ENCODE measurements at places on chromosomes 3 and 15.

DNA sequence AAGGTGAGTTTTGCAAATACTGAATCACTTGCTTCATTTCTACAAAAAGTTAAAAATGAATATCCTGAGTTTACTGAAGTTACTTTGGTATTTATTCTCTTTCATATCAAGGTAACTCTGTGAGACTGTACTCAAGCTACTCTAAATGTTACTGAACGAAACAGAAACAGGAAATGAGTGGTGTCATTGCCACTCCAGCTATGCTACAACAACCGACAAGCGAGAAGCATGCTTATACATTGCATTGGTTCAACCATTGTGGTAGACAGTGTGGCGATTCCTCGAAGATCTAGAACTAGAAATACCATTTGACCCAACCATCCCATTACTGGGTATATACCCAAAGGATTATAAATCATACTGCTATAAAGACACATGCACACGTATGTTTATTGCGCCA lies 313.2 kb upstream of the THBS1 start:
- DNase-seq = no peak

DNA sequence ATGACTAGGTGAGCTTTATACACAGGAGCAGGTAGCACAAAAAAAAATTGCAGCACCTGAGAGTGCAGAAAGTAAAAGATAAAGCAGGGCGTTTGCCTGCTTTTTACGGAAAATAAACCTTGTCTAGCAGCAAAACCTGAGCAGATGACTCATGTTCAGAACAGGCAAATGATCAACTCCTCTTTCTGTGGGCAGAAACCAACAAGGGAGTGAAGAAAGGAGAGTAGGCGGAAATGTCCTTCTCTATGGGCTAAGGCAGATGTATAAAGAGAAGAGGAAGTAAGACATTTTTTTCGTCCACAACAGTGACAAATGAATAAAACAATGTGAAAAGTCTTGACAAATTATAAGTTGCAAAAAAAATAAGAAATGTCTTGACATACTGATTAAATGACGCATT lies 24.5 kb upstream of the GMNC start:
- peak; percentile 50 for DNase-seq

DNA sequence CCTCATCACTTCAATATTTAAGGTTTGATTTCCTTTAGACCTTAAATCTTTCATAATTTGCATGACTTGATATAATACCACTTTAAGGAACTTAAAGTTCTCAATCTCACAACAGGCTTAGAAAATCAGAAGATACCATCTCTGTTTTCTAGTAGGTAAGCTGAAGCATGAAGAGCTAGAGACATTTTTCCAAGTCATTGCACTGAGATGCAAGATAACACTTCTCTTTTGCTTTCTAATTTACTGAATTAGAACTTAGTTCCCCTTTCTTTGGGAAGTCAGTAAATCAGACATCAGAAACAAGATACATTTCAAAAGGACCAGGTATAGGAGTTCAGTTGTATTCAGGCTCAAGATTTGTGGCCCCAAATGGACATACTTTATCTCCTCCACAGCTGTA lies 79.7 kb downstream of the DZIP3 start:
- DNase-seq = no peak

GRCh38 chr3:6714962-6715361 lies 146.0 kb upstream of the GRM7 start:
- DNase-seq = no peak

DNA sequence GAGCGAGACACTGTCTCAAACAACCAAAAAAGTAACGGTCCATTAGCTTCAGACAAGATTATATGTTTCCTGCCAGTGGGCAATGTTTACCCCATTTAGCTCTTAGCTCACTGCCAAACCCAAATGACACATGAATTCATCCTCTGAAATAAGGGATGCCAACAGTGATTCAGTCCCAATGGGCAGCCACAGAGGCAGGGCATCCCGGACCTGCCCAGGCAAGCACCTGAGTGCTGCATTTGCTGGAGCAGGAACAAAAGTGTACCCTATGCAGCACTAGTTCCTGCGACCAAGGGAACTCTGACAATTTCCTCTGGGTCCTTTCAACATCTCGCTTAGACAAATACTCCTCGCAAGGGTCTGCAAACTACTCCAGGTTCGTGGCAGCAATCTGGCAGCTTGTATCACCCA lies 8.0 kb downstream of the IP6K2 start:
- DNase-seq = peak; percentile 50

GRCh38 chr3:2599471-2599870 lies 500.8 kb downstream of the CNTN4 start:
- DNase-seq = no peak

- no peak for DNase-seq
Measured at GRCh38 chr3:72748659-72749058, 99.6 kb downstream of the SHQ1 start.

- DNase-seq = no peak
Measured at GRCh38 chr15:56672721-56673120, 60.6 kb downstream of the ZNF280D start.

DNA sequence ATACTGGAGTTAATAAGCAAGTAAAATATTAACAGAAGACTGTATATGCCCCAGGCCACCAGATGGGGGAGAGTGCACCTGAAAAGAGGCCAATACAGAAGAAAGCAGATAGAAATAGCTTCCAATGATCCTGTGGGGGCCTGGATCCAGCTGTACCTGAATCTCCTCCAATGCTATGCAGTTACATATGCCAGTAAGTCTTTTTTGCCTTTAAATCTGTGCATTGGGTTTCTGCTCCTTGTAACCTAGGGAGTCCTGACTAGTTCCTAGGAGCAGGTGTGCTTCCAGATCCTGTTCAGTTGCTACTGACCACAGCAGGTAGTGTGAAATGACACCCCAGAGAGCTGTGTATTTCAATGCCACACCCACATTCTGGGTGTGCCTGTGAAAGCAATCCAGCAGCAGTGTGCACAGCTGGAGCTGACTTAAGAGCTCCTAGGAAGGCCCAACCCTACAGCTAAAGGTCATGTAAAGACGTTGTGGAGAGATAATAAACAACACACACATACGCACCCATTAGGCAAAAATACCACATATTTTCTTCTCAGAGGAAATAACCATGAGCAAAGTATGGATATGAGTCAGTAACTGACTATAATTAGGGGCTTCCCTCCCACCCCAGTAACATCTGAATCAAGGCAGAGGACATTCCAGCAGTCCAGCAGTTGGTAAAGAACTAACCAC lies 62.2 kb upstream of the AKAP13 start:
- peak; percentile 13 for DNase-seq

- peak; percentile 51 for DNase-seq
Measured at GRCh38 chr3:186452517-186452916, 90.5 kb upstream of the DGKG start.

DNA sequence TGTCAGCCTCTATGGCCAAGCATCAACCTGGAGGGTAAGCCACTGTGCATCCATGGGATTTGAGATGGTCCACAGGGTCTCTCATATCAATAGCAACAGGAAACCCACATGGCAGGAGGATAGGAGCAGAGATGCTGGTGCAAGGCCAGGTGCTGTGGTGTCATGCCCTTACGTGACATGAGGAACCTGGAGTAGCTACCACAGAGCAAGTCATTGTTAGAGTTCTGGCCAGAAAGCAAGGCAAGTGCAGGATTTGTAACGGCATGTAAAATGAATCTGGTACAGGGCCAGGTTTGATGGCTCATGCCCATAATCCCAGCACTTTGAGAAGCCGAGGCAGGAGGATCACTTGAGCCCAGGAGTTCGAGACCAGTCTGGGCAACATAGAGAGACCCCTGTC lies 14.8 kb upstream of the ZNF774 start:
- DNase-seq = no peak

DNA sequence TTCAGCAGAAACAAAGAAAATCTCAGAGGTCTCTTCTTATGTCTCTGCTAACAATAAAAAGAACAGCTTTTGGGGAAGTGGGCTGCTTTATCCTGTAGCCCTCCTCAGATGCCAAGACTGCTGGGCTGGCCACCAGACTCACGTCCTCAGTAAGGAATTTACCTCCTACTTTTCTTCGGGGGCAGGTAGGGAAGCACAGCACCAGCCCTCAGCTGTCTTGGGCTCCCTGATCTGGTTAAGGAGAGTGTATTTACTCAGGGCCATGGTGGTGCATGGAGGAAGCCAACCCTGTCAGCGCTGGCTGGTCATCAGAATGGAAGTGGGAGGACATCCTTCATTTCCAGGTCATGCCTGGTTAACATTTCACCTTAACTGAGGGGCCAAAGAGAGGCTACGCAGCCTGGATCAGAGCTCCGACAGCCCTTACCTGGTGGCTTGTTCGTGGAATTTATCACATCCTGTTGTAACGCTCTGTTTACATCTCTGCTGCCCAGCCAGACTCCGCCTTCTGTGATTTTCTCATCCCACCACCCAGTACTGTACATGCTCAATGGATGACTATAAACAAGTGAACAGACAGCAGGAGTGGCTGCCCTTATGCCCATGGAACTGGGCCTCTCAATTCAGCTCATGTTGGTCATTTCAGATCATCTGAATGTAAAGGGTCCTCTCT lies 108.3 kb downstream of the IGF2BP2 start:
- no peak for DNase-seq

- no peak for DNase-seq
Measured at GRCh38 chr3:42224658-42225421, 41.1 kb downstream of the CCK start.

GRCh38 chr3:180004542-180004941 lies 32.2 kb downstream of the PEX5L start:
- no peak for DNase-seq

- peak; percentile 52 for DNase-seq
Measured at GRCh38 chr15:74768771-74769342, 13.0 kb upstream of the CSK start.

- DNase-seq = no peak
Measured at GRCh38 chr15:69502470-69503045, 49.9 kb downstream of the RPLP1 start.

GRCh38 chr15:79811406-79812405 lies 85.1 kb downstream of the MTHFS start:
- DNase-seq = no peak

DNA sequence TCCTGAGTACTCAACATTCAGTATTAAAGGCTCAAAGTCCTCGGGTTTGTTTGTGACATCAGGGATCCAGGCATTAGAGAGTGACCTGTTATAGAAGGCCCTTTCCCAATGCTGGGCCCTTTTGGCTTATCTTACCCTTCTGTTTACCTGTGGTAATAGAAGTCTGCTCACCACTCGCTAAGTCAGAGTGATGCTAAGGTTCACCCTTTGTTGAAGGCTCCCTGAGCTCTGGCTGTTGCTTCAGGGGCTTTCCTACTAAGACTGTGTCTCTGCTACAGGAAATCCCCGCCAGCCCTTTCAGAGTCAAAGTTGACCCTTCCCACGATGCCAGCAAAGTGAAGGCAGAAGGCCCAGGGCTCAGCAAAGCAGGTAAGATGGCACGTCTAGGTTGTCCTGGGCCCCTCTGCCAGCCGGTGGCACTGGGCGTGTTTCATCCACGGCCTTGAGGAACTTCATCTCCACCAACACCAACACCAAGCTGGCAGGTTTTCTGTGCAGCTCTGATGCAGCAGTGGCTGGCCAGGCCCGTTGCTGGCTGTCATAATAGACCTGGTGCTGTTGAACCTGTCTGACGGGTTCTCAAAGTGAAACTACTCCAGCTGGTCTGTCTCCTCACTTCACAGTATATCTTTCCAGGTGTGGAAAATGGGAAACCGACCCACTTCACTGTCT lies 99.1 kb downstream of the DNASE1L3 start:
- no peak for DNase-seq

DNA sequence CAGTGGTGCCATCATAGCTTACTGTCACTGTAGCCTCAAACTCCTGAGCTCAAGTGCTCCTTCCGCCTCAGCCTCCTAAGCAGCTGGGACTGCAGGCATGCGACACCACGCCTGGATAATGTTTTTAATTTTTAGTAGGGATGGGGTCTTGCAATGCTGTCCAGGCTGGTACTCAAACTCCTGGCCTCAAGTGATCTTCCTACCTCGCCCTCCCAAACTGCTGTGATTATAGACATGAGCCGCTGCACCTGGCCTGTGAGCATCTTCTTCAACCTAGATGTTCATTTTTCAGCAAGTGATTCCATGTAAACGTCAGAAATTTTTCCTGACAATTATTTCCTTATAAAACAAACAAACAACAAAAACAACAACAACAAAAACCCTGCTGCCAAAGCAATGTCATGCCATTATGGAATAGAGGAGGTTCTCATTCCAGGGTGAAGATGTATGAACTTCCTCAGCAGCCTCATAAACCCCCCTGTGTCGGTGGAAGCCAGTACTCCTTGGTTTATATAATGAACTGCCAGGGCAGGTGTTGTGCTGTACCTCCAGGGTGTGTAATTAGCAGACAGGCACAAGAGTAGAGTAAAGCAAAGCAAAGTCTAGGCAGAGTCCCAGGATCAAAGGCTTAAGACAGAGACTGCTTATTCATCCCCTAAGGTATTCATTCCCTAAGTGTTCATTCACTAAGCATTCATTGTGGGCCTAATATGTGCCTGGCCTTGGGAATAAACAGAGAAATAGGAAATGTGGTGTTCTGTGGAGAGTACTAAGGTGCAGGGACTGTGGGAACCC lies 44.6 kb downstream of the NR2C2 start:
- no peak for DNase-seq

GRCh38 chr3:35638980-35639253 lies 408 bp upstream of the ARPP21 start:
- DNase-seq = no peak

GRCh38 chr3:159604151-159604581 lies 384.5 kb upstream of the IL12A start:
- DNase-seq = peak; percentile 20

GRCh38 chr15:82602195-82602594 lies 45.0 kb downstream of the CPEB1 start:
- DNase-seq = no peak

DNA sequence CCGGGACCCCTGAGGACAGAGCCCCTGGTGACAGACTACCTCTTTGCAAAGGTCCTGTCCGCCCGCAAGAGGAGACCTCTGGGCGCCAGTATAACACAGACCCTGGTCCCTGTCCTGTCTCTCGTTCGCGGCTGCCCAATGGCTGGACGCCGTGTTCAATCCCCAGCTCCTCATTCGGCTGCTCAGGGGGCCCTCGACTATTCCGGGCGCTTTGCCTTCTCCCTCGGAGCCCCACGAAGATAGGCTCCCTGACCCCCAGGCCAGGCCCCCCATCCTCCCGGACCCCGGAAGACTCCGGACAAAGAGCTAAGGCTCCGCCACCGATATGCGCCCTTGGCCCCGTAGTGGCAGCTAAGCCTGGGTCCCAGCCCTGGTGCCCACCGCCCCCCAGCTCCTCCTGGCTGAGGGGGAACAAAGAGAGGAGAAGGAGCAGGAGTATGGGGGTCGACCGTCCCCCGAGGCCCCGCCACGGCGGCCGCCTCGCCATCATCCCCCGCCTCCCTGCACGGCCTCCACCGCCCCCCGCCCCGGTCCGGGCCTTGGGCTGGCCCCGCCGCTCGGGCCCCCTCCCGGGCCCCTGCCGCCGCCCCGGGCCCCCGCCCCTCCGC lies 437 bp downstream of the CELSR3 start:
- no peak for DNase-seq

DNA sequence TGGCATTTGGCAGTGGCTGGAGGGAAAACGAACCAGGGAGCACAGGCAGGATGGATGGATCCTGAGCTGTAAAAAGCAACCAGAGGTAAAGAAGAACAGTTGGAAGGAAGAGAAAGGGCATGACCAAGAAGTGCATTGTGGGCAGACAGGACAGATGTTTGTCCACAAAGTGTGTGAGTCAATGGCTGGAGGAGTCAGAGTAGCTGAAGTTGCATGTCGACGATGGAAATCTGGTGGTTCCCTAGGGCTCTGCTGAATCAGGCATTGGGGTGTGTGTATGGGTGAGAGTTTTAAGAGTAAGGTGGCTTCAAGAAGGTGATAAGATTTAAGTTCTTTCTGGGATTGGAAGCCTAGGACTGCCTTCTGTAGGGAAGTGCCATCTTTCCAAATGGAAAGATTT lies 214.0 kb upstream of the BHLHE40 start:
- no peak for DNase-seq

- DNase-seq = peak; percentile 66
Measured at GRCh38 chr3:98022978-98023820, 11.9 kb downstream of the GABRR3 start.
